ENCODE measurements at places on chromosomes 2 and 18.

DNA sequence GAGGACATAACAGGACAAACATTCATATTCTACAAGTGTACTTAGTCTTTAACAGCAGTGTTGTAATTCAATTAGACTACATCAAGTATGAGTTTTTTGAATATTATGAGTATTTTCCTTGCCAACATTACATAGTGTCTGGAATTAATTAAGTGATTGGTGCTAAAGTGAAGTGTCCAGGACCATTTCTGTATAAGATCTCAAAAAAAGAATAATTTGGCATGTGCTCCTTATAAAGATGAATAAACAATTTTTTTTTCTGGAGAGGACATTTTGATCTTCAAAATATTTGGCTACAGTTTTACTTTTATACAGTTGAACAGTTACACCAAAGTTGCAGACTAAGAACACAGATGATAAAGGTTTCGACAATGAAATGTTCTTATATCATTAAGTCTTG lies 15.1 kb upstream of the EPB41L3 start:
- DNase-seq = no peak

GRCh38 chr2:176518823-176519222 lies 249.6 kb downstream of the MTX2 start:
- no peak for DNase-seq

DNA sequence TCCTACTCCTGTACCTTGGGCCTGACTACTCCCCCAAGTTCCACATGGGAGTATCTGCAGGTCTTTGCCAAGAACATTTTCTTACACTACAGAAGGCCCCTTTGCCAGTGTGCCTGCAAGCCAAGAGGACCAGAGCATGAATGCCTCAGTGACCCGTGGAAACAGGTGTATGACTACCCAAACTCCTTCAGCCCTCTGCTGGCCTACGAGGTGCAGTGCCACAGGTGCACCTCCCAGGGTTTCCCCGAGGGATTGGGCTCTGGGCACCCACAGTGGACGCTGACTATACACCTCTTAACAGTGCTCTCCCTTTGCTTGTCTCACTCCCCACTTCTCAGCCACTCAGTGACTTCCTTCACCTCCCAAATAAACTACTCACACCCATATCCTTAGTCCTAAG lies 91.4 kb downstream of the COL6A3 start:
- DNase-seq = no peak

- no peak for DNase-seq
Measured at GRCh38 chr2:197163712-197164140, 146.9 kb downstream of the ANKRD44 start.

- DNase-seq = no peak
Measured at GRCh38 chr18:9746958-9747357, 38.9 kb downstream of the RAB31 start.

GRCh38 chr2:75166491-75166890 lies 32.8 kb downstream of the TACR1 start:
- no peak for DNase-seq

- DNase-seq = no peak
Measured at GRCh38 chr18:27778441-27778840, 398.5 kb downstream of the CDH2 start.

- no peak for DNase-seq
Measured at GRCh38 chr2:56729212-56729611, 545.4 kb downstream of the CCDC85A start.

DNA sequence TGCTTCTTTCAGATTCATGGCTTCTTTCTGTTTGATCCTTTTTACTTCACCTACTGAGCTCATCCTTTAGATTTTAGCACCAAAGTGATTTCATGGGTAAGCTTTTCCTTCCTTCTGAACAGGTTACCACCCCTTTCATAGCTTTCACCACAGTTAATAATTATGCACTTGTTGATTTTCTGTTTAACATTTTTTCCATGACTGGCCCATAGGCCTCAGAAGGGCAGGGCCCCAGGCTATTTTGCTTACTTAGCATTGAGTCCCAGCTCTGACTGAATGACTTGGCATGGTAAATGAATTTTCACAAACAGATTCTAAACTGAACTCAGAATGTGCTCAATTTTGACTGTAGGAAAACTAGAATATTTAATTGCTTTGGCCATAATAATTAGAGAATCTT lies 177.0 kb downstream of the GCA start:
- DNase-seq = no peak

DNA sequence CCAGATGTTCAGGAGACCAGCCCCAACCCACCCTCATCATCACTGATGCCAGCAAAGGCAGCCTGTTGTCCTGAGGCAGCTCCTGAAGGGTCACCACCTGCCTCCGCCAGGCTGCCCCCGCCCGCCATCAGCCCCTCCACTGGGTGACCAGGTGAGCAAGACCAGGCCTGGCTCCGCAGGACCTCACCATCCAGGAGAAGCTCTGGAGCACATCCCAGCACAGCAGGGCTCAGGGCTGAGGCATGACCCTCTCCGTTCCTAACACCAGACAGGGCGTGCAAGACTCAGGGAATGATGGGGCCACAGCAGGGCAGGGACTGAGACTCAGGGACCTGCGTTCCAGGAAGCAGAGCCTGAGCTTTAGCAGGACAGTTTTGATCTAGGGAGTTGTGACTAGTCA lies 218.8 kb upstream of the RAB6C start:
- no peak for DNase-seq

GRCh38 chr18:63799189-63799588 lies 24.0 kb downstream of the SERPINB7 start:
- DNase-seq = no peak

- no peak for DNase-seq
Measured at GRCh38 chr2:60662781-60663180, 93.3 kb upstream of the PAPOLG start.

GRCh38 chr2:235901243-235901642 lies 266.9 kb downstream of the GBX2 start:
- no peak for DNase-seq

DNA sequence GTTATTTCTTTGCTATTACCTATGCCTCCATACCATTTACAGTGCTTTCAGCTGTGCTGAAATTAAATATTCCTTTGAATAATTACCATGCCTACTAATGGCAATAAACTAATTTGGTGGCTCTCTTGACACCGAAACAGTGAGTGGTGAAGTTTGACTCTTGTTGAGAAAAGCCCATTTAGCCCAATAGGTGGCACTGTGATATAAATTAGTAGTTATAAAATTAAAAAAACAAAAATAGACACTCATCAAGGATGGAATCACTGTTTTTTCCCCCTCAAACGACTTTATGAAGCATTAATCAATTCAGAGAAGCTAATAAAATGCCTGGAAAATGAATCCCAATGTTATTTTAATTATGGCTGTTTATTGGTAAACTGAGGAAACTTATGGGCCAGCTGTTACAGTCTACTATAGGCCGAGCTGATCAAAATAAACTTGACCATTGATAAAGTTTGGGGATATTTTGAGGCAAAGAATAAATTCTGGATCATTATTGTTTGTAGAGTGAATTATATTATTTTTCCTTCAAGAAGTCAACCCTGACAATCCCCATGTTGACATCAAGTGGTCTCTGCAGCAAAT lies 339.6 kb downstream of the TRIB2 start:
- no peak for DNase-seq

- no peak for DNase-seq
Measured at GRCh38 chr2:64678771-64679590, 25.3 kb upstream of the SERTAD2 start.

DNA sequence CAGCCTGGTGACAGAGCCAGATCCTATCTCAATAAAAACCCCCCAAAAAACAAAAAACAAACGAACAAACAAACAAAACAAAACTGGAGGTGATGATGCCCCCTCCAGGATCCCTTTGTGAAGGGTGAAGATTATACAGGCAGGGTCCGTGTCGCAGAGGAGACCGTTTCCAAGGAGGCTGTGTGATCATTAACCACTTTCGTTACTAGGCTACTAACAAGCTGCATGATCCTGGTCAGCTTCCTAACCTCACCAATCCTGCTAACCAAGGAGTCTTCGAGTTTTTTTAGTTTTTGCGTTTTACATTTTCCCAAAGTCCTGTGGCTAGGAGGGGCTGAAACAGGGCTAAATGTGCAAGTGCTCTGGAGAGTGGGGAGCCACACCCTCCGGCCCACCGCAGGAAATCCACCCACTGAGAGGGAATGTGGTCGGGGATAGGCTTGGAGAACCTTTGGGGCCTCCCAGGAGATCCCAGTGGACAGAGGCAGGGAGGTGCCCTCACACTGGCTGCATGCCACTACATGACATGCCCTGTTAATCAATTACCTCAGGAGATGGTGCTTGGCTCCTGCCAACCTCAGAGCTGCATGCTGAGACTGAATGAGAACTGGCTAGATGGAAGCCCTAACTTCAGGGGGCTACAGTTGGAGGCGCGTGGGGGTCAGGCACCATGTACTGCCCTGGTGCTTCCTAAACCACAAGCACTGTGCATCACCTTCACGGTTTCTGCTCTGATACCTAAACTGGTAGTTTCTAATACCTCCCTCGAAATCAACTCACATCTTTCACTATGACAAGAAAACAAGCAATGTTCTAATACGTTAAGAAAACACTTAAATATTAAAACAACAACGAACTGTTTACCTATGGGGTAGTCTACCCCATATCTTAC lies 67.5 kb upstream of the RGPD5 start:
- DNase-seq = no peak

DNA sequence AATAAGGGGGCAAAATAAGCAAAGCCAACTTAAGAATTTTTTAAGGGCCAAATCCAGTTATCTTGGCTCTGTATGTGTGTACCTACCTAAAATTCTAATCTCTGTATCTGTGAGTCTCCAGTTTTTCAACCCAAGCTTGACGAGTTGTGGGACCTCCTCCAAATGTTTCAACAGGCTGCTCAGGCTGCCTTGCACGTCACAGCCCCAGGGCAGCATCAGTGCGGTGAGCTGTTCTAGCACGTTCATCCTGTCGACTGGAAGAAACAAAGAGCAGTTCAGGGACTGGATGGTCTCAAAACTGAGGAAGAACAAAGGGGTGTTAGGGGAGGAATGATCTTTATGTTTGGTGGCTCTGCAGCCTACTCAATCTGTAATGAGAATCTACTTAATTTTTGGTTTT lies 29.4 kb downstream of the NLRC4 start:
- DNase-seq = no peak

DNA sequence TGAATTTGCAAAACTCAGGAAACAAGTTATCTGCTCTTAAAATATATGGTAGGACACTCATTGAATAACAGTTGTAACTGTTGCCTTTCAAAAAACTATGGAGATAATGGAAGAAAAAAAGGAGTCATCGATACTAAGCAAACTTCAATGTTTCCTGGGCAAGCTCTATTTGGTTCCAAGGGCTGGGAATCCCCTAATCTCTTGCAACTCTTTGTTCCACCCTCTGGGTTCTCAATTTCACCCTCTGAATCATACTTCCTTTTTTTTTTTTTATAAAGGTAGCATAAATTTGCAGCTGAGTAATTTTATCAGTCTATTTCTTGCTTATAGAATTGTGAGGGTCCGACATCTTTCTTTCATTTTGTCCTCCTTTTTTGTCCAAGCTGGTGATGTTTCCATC lies 36.7 kb downstream of the SLC9A4 start:
- peak; percentile 27 for DNase-seq

GRCh38 chr2:134287323-134287722 lies 33.5 kb downstream of the MGAT5 start:
- no peak for DNase-seq

- no peak for DNase-seq
Measured at GRCh38 chr2:140873915-140874531, 1256.8 kb downstream of the LRP1B start.

- DNase-seq = no peak
Measured at GRCh38 chr2:17793296-17793695, 23.0 kb upstream of the MSGN1 start.

DNA sequence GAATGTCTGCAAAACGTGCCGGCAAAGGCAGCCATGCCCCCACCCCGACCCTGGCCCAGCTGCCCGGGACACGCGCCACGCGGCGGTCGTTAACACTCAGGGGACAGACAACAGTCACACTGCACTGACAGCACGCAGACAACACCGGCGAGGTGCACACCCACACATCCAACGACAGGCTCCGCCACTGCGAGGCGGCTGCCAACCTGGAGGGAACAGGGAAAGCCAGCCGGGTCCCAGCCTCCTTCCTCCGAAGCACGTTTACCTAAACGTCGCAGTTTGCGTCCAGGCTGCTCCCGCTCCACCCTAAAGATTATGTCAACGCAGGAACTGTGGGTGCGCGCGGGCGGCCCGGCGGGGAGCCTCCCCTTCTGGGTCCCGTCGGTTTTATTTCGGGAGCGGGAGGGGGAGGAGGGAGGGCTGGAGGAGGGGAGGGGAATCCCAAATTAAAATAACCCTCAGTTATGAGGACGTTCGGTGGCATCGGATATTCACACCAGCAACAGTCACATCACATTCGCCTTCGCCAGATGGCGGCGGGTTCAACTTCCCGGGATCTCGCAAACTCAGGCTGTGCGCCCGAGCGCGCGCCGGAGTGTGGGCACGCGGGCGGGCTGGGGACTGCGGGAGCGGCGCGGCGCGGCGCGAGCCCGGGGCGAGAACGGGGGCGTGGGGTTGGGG lies 644 bp downstream of the PTGR3 start:
- peak; percentile 35 for DNase-seq

DNA sequence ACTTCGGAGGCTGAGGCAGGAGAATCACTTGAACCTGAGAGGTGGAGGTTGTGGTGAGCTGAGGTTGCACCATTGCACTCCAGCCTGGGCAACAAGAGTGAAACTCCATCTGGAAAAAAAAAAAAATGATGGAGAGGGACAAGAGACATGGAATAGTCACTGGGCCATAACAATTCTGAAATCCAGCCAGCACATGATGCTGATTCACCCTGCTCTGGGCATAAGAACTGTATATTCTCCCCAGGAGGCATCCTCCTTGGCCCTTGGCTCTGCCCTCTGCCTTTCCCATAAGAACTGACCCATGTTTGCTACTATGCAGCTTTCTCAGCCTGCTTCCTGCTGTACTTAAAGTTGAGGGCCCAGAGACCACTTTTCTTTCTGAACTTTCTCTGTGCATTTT lies 297.7 kb downstream of the GBX2 start:
- no peak for DNase-seq

DNA sequence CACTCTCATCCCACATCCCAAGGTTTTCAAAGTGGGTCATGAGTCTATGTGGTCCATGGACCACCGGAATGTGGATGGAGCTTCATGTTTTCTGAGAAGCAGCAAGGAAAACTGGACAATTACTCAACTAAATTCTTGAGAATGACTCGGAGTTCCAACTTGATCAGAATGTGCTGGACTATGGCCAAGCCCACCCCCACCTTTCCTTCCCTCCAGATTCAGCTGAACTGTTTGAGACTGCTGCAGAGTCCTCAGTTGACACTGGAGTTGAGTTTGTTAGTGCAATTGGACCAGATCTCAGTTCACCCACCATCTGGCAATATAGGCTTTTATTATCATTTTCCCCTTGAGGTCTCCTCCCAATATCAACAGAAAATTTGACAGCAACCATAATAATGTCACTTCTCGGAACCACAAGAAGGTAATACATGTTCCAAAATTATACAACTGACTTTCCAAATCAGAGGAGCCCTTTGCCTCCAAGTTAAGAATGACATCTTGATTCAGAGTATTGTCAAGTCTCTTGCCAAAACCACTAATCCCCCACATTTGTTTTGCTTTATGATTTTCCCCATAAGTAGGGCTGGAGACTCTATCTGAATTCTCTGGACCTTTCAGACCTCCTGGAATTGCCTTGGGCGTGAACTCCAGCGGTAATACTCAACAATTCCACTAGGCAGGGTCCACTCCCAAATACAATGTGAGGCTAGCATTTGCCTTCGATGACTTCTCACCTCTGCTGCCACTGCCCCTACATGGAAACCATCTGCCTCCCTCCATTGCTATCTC lies 8.8 kb downstream of the COL4A4 start:
- no peak for DNase-seq

- no peak for DNase-seq
Measured at GRCh38 chr2:60423505-60423904, 129.9 kb downstream of the BCL11A start.

GRCh38 chr2:215535741-215536140 lies 99.9 kb upstream of the FN1 start:
- DNase-seq = no peak

Data from AML-193 (cell line).